ENCODE measurements at places on chromosomes 6 and 20. TPM values are rescaled to one million over a fixed set of nuclear protein-coding genes. Genes with fewer than 3 reads are reported as not detected.

DNA sequence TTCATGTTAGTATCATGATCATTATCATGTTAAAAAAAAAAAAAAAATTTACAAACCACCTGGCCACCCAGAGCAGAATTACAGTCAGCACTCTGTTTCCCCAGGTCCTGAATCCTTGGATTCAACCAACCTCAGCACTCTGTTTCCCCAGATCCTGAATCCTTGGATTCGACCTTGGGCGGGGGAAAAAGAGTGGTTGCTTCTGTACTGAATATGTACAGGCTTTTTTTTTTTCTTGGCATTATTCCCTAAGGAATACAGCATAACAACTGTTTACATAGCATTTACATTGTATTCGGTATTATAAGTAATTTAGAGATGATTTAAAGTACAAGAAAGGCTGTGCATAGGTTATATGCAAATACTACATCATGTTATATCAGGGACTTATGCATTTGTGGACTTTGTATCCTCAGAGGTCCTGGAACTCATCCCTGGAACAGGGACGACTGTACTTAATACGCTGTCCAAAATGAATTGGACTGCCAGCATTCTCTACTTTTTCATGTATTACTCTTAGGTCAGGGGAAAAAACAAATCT lies 31.2 kb downstream of the GCNT2 start:
- H3K36me3 ChIP-seq = no peaks in the 10 kb centered on the region
- no peaks in the 10 kb centered on the region for H3K27me3 ChIP-seq
- no peak overlapping the region for H3K27ac ChIP-seq
- no peak overlapping the region for H3K4me3 ChIP-seq
- no peak for DNase-seq

The EDN1 gene
- total RNA-seq = 20.4 TPM

DNA sequence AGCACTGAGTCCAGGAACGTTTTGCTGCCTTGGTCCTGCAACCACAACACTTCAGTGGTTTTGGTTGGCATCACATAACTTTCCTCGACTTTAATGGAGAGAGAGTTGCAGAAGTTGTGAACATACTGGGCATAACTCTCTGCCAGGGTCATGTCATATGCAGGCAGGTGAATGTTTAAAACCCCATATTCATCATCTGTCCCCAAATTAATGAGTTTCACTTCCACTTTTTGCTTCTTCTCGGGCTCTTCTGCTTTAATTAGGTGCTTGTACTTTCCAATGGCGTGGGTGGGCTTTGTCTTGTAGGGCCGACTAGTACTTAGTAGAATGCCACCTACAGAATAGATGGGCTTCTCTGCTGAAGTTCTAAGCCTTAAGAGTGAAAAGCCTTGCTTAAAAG lies 45.2 kb upstream of the TFAP2A start:
- no peaks in the 10 kb centered on the region for H3K27me3 ChIP-seq
- H3K4me1 ChIP-seq = no peaks in the 10 kb centered on the region
- DNase-seq = no peak
- H3K36me3 ChIP-seq = no peaks in the 10 kb centered on the region

GRCh38 chr6:68637071-68637470 lies 2.0 kb downstream of the ADGRB3 start:
- no peaks in the 10 kb centered on the region for H3K36me3 ChIP-seq
- H3K4me1 ChIP-seq = no peaks in the 10 kb centered on the region
- no peak overlapping the region for H3K4me3 ChIP-seq
- DNase-seq = no peak

- H3K4me1 ChIP-seq = no peaks in the 10 kb centered on the region
- no peak for DNase-seq
- H3K27ac ChIP-seq = no peak overlapping the region
- H3K27me3 ChIP-seq = no peaks in the 10 kb centered on the region
- H3K4me3 ChIP-seq = no peak overlapping the region
- no peaks in the 10 kb centered on the region for H3K36me3 ChIP-seq
These were observed 49.9 kb downstream of the TULP4 start for GRCh38 chr6:158361961-158362669.

DNA sequence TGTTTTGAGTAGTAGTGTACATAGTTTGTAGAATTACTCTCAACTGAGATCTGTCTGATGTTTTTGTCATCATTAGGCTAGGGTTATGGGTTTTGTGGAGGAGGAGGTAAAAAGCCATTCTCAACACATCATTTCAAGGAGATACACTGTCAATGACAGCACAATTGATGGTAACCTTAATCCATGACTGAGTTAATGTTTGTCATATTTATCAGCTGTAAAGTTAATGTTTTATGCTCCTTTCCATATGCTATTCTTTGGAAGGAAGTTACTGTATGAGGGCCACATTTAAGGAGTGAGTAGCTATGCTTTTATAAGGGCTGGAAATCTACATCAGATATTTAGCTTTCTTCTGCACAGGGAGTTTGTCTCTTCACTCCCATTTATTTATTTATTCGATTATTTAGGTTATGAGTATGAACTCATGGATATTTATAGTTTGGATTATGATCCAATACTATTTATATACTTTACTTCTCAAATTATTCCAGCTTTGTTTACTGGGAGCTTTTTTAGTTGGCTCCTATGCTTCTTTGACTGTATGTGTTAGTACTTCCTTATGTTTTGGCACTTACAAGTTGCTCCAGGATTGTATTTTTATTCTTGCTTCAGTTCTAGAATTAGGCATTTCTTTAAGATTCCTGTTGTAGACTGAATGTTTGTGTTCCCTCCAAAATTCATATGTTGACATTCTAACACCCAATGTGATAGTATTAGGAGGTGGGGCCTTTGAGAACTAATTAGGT lies 156.6 kb upstream of the HCRTR2 start:
- no peaks in the 10 kb centered on the region for H3K4me1 ChIP-seq
- no peaks in the 10 kb centered on the region for H3K36me3 ChIP-seq
- no peak overlapping the region for H3K4me3 ChIP-seq
